ENCODE measurements at places on chromosomes 13 and 19. TPM values are rescaled to one million over a fixed set of nuclear protein-coding genes. Genes with fewer than 3 reads are reported as not detected.

DNA sequence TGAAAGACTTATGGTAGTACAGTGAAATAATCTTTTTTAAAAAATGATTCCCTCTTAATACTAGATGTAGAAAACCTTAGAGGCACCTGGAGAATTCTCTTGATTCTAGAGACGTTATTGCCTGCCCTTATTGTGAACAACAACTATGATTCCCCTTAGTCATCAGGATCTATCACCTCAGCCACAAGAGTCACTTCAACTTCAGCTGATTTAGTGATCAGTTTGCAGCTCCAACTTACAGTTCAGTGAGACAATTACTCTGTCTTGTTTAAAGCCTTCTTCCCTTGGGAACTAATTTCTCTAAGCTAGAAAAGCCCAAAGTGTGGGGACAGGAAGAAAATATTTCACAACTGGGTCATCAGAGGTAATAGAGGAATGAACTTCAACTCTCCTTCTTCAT lies 254.3 kb upstream of the SLITRK1 start:
- no peak for DNase-seq

- DNase-seq: no peak
These were observed 183.1 kb downstream of the LHFPL6 start for GRCh38 chr13:39419876-39420275.

- DNase-seq: no peak
These were observed 116.3 kb upstream of the SOX1 start for GRCh38 chr13:111950697-111951096.

GRCh38 chr19:55354698-55355212 lies at the start of gene COX6B2:
Gene COX6B2 (minus strand): TSS chr19:55354719. CDS start chr19:55354521, 198 bp downstream.
- no peak for DNase-seq

Gene TNNT1
- not detected for total RNA-seq

GRCh38 chr13:78719367-78719766 lies 60.4 kb upstream of the OBI1 start:
- DNase-seq: no peak

Gene SYMPK
- 84.2 TPM for total RNA-seq

Gene RNASEH2A
- 30.9 TPM for total RNA-seq

DNA sequence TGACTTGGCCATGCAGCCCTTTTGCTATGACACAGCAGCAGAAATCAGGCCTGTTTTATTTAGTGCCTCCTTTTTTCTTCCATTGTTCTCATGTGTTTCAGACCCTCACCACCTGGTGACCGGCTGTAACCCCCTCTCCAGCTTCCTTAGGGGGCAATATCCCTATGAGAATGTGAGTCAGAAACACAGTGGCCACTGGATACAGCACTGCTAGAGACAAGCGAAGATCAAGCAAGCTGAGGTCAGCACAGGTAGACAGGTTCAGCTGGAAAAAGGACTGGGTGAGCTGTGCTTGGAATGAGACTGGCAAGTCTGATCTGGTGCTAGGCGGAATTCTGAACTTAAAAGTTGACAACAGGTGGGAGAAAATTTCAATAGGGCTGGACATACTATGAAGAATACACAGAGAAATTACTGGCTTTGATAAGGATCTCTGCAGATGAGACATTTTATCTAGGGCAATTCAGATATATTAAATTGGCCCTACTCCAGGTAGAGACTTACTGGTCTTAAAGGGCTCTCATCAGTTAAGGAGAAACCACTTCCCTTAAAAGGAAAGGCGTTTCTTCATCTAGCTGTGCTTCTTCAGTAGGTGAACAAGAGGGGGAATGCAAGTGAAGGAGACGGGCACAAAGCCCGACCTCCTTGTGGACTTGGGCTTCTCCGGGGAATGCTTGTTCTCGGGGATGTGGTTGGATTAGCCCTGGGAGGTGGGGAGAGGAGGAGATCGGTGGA lies 83.3 kb downstream of the ERCC5 start:
- no peak for DNase-seq

- no peak for DNase-seq
These were observed 664 bp upstream of the HCN2 start for GRCh38 chr19:588741-589692.

- DNase-seq: no peak
These were observed 20.8 kb downstream of the C19orf81 start for GRCh38 chr19:50670102-50670380.

Gene GAPDHS
- not detected for total RNA-seq

Gene SYNE4
- 5.4 TPM for total RNA-seq

- no peak for DNase-seq
These were observed 5.7 kb upstream of the DIAPH3 start for GRCh38 chr13:60169239-60170031.

Gene C1QTNF9B
- not detected for total RNA-seq

GRCh38 chr19:41930926-41931592 lies 2.8 kb upstream of the ERFL start:
- no peak for DNase-seq

DNA sequence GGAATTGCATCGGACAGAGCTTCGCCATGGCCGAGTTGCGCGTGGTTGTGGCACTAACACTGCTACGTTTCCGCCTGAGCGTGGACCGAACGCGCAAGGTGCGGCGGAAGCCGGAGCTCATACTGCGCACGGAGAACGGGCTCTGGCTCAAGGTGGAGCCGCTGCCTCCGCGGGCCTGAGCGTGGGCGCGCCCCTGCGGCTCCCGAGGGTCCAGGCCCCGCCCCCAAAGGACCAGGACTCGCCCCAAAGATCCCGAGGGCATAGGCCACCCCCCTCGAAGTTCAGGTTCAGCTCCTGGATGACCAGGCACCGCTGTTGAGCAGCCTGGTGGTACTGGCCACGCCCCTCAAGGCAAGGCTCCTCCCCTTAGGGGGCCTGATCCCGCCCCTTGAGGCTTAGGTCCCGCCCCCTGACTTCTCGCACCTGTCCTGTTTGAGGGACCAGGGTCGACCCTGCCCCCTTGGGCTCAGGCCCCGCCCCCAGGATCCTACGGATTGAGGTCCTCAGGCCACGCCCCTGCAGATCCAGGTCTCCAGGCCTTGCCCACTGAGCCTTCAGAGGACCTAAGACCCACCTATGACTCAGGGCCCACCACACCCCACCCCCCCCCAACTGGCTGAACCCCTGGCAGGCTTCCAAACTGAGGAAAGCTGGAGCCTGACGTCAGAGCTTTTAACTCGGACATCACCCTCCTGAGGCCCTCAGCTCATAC lies 43.1 kb downstream of the CYP4F22 start:
- peak; percentile 66 for DNase-seq

Gene ZNF835
- total RNA-seq: 1.0 TPM

Gene C19orf85
- total RNA-seq: not detected

DNA sequence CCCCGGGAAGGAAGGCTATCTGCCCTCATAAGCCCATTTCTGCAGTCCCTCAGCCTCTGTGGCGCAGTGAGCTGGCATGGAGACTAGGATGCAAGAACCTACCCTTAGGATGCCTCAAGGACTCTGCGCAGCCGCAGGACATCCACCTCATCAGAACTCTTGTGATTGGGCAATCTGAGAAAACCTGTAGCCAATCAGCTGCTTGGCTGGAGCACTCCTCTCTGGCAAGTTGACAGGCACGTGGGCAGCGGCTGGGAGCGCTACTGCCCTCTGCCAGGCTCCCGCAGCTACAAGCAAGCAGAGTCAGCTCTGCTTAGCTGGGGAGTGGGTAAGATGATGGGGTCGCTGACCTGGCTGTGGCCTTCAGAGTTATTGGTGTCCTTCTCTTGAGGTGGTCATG lies 1.5 kb upstream of the ECSIT start:
- peak; percentile 9 for DNase-seq

- no peak for DNase-seq
These were observed 724.4 kb upstream of the SLITRK5 start for GRCh38 chr13:86946734-86947133.

Gene EMC10
- 73.3 TPM for total RNA-seq

GRCh38 chr13:98466634-98467236 lies 110.2 kb downstream of the STK24 start:
- no peak for DNase-seq

DNA sequence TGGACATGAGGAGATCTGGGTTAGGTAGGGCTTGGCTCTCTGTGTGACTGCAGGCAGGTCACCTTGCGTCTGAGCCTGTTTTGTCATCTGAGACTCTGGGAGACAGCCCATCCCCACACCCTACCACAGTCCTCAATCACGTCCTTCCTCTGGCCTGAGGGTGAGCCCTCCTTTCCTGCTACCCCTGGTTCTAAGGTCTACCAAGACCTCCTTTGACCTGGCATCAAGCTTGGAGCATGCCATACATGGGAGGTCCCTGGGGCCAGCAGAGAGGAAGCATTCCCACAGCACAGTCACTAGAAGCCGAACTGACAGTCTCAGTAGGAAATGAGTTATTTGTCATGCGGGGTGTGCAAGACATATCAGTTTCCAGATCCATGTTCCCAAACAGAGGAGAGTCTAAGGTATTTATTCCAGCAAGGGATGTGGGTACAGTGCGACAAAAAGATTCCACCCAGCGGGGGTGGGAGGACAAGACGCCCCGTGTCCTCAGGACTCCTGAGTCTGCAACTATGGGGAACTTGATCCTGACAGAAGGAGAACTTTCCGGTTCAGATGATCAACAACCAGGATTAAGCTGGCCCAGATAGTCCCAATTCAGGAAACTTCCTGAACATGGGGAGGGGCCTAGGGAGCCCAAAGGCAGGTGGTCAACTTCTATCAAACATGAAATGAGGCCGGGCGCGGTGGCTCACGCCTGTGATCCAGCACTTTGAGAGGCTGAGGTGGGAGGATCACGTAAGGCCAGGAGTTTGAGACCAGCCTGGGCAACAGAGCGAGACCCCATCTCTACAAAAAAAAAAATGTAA lies 9.5 kb downstream of the ARRDC2 start:
- DNase-seq: no peak

- DNase-seq: no peak
These were observed 2.2 kb downstream of the GPR32 start for GRCh38 chr19:50772476-50772875.

Measured in naive thymus-derived CD4-positive, alpha-beta T cell (primary cell).